ENCODE measurements at places on chromosomes 12 and 14.

DNA sequence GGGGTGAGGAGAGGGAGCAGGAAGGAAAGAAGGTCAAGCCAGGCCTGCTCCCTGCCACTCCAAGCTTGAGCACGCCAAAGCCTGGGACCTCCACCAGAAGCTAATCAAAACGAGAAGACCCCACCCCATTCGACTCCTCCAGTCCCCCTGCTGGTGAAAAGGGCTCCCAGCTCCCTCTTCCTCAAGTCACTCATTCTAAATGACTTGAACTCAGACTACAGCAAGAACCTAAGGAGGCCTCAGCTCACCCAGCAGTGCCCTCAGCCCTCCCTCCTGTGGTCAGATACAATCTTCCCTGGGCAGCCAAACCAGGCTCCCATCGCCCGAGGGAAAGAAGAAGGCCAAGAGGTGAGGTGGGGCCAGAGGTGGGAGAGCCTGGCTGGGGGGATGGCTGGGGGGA, 17.4 kb downstream of the HDAC7 start:
- DNase-seq = no peak

DNA sequence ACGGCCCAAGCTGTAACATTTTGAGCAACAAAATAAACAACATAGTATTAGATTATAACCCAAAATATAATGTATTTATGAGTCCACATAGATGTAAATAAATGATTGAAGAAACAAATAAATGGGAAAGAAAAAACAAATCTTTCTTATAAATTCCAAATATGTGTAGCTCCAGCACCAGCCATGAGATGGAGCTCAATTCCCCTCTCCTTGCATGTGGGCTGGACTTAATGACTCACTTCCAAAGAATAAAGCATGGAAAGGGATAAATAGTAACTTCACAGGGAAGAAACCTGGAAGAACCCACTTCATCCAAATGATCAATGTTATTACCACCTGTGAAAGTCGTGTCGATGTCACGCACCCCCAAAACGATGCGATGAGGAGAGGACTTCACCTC, 158.8 kb downstream of the RPAP3 start:
- no peak for DNase-seq

DNA sequence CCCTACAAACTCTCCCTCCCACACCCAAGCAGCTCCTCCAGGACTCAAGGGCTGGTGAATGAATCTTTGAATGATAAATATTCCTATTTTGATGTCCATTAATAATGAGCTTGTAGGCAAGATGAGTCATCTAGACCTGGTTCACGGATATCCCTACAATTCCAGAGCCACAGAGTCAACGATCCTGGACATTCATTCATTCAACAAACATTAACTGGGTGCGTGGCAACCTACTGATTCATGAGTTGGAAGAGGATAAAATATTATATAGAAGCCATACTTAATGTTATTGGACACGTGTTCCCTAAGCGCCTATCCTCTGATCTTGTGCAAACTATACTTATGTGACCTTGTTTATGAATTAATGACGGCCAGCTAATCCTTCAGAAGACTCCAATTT, 420 bp upstream of the OTUB2 start:
- no peak for DNase-seq

GRCh38 chr14:88272390-88273269, 50.4 kb downstream of the KCNK10 start:
- DNase-seq = no peak

- DNase-seq = no peak
These were observed 36.9 kb upstream of the NCOR2 start for GRCh38 chr12:124604264-124604680.

- DNase-seq = no peak
These were observed 2.4 kb downstream of the MYBPC1 start for GRCh38 chr12:101597164-101597563.
